Left ventricle myocardium superior (tissue), 1 donor: ENCODE measurements at places on chromosomes 13 and 19. TPM values are rescaled to one million over a fixed set of nuclear protein-coding genes. Genes with fewer than 3 reads are reported as not detected.
A peak's percentile ranks its signal among the peaks of the same experiment; 100 is the strongest.

Gene IZUMO2
- not detected for total RNA-seq

Gene SHKBP1
- 16.4 TPM for total RNA-seq

DNA sequence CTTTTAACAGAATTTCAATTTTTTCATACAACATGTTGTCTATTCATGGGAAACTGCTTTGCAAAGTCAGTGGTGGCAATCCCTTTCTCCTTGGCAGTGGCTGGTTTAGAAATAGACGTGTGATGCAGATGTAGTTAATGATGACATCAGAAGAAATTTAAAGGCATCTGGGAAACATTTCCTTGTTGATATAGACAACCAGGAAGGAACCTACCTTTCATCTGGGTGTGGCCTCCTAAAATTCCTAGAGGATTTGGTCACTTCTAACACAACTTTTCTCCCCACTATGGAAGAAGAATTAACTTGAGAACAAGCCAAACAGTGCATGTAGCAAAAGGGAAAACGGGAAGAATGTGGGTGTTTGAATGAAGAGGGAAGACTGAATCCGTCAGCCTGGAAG lies 102.8 kb downstream of the EFNB2 start:
- DNase-seq: no peak

GRCh38 chr13:22278336-22278929 lies 607.6 kb downstream of the FGF9 start:
- peak; percentile 54 for DNase-seq

GRCh38 chr13:73131247-73131646 lies 72.4 kb downstream of the KLF5 start:
- DNase-seq: no peak

- DNase-seq: no peak
Measured at GRCh38 chr13:97108530-97108900, 113.6 kb upstream of the MBNL2 start.

GRCh38 chr13:69565334-69565733 lies 542.3 kb upstream of the ATXN8OS start:
- no peak for DNase-seq
